ENCODE measurements at places on chromosomes 3 and 15. TPM values are rescaled to one million over a fixed set of nuclear protein-coding genes. Genes with fewer than 3 reads are reported as not detected.

Gene FOXB1
- not detected for total RNA-seq

Gene GOLGA8J
- not detected for total RNA-seq

Gene CCDC54
- total RNA-seq: not detected

Gene GOLGA6L10
- total RNA-seq: 0.85 TPM

Gene CCDC9B
- 91.9 TPM for total RNA-seq

Gene STRIT1
- not detected for total RNA-seq

Gene CEMIP
- 994 TPM for total RNA-seq

Gene FAM43A
- total RNA-seq: 23.8 TPM

Gene CACNA2D3
- 0.03 TPM for total RNA-seq

Gene FBLN2
- 133 TPM for total RNA-seq

Gene COLQ
- total RNA-seq: 0.36 TPM

Gene RLBP1
- total RNA-seq: not detected

Gene ADAMTS17
- total RNA-seq: 4.8 TPM

Gene PFKFB4
- 62.5 TPM for total RNA-seq

Gene MANF
- 69.6 TPM for total RNA-seq

Gene TGM4
- total RNA-seq: not detected

Gene UBAP1L
- total RNA-seq: 2.2 TPM

Gene MRAS
- total RNA-seq: 54.4 TPM

Gene CHRNA3
- total RNA-seq: not detected

Gene DHFR2
- 4.4 TPM for total RNA-seq

Gene MAGEF1
- total RNA-seq: 16.4 TPM

Gene CXCR6
- not detected for total RNA-seq

Gene C3orf85
- total RNA-seq: not detected

Gene NAALADL2
- 13.9 TPM for total RNA-seq

Gene OR5K2
- total RNA-seq: not detected

Gene PTH1R
- total RNA-seq: 0.20 TPM

Gene CCDC13
- 0.36 TPM for total RNA-seq

Gene SIDT1
- total RNA-seq: 0.20 TPM

Gene ROBO2
- total RNA-seq: 0.43 TPM

Gene CFAP20DC
- total RNA-seq: 1.6 TPM

Gene AHSG
- total RNA-seq: not detected

Gene VILL
- total RNA-seq: 7.2 TPM

Gene ZPLD1
- total RNA-seq: 1.1 TPM

Gene PODXL2
- 5.4 TPM for total RNA-seq

Gene PRR20G
- total RNA-seq: not detected

Gene CERS3
- total RNA-seq: not detected

Gene FSIP1
- total RNA-seq: 1.6 TPM

Gene SPTSSB
- total RNA-seq: 0.20 TPM

Gene TMEM212
- total RNA-seq: not detected

Gene CELSR3
- total RNA-seq: 0.91 TPM

Gene LAMB2
- 2,279 TPM for total RNA-seq

Gene MEX3B
- 11.9 TPM for total RNA-seq

Gene C3orf20
- under 0.01 TPM for total RNA-seq

Gene SKOR1
- total RNA-seq: 0.17 TPM

Gene SMCO1
- not detected for total RNA-seq

Gene LRRN1
- 0.30 TPM for total RNA-seq

Gene TLR9
- total RNA-seq: 0.23 TPM

Gene NPAP1
- total RNA-seq: not detected

Gene UBL7
- total RNA-seq: 23.8 TPM

Gene C3orf22
- not detected for total RNA-seq

Gene PPM1L
- total RNA-seq: 11.6 TPM

Gene DPPA2
- total RNA-seq: not detected

Gene GOLGA6L9
- total RNA-seq: 1.5 TPM

Gene BFSP2
- not detected for total RNA-seq

Gene CLK3
- total RNA-seq: 64.2 TPM

Data from smooth muscle cell of the pulmonary artery (primary cell).